ENCODE measurements at places on chromosomes 5 and 9. TPM values are rescaled to one million over a fixed set of nuclear protein-coding genes. Genes with fewer than 3 reads are reported as not detected.

DNA sequence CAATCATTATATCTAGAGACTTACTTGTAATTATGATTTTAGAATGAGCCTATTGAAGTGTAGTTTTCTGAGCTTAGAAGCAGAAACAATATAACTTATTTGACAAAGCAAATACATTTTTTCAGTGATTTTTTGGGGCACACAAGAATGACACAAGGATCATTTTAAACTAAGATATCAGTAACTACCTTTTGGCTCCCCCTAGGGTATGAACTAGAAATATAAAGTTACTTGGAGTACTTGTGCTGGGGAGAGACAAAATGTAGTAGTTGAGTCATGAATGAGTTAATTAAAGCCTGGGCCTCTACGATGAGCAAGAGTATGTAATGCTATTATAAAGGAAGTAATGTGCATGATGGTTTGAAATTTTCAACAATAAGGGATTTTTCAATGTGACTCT lies 1244.1 kb upstream of the ACO1 start:
- no peak for DNase-seq

DNA sequence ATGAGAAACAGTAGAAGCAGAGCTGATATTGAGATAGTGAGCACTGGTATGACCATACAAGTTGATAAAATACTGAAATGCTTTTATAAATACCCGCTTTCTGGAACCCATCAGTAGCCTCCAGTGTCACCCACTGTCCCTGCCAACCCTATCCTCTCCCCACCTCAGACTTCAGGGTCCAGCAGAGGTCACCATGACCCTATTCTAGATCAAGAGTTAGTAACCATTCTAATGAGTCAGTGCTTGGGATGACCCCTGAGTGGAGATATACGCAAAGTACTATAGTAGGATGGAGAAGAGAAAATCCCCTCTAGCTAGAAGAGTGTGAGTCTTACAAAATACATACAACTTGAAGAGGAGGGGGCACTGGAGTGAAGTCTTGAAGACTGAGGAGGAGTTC lies 297.9 kb upstream of the BRINP1 start:
- no peak for DNase-seq

- peak; percentile 1 for DNase-seq
Observed at GRCh38 chr9:7879551-7880245, 80.1 kb upstream of the DMAC1 start.

GRCh38 chr5:18749763-18750162 lies 1115.5 kb downstream of the TAF11L14 start:
- no peak for DNase-seq

The TMEM252 gene
- total RNA-seq = not detected

Data from CD4-positive, alpha-beta memory T cell (primary cell).